ENCODE measurements at places on chromosomes 3 and 15.

- no peak for DNase-seq
Observed at GRCh38 chr3:58526515-58526957, 10.5 kb downstream of the ACOX2 start.

DNA sequence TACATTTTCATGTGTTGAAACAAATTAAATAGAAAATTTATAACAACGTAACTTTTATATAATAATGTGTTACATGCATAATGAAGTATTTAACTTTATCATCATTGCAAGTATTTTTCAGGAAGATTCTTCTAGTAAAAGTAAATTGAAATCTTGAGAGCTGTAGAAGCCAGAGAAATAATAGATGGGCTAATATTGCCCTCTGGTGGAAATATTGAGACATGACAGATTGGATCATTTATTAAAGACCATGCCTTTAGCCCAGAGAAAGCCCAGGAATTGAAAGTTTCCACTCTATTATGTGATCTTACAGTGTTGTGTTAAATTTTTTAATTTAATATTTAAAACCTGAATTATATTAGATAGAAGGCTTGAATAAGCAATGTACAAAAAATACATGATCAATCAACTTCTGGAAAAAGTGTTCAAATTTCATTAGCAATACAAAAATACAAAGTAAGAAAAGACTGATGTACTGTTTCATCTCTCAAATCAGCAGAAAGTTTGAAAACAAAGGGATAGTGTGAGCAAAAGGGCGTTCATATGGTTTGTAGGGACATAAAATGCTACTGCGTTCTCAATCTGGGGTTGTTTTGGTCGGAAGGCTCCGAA lies 52.7 kb upstream of the SPTSSB start:
- DNase-seq = no peak

DNA sequence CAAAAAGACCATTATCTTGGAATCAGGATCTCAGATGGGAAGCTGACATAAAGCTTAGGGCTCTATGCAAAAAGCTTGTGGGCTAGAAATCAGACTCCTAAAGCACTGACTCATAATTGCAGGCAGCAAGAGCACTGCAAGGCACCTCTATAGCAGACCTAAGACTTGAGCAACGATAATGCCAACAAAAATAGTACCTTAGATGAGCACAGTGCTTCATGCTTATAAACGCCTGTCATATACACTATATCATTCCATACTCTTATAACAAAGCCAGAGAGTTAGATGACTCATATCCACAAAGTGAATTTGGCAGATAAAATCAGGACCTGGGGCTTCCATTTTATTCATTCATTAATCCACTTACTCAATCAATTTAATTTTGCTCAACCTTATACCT lies 560.8 kb downstream of the MCTP2 start:
- DNase-seq = no peak

- DNase-seq = no peak
Observed at GRCh38 chr15:60590935-60591495, 112.1 kb upstream of the ICE2 start.

- no peak for DNase-seq
Observed at GRCh38 chr15:52379395-52380106, 83.9 kb upstream of the MYO5C start.

Data from esophagus squamous epithelium (tissue), 5 donors.